Posterior vena cava (tissue), 2 donors: ENCODE measurements at places on chromosomes 6 and 20.

DNA sequence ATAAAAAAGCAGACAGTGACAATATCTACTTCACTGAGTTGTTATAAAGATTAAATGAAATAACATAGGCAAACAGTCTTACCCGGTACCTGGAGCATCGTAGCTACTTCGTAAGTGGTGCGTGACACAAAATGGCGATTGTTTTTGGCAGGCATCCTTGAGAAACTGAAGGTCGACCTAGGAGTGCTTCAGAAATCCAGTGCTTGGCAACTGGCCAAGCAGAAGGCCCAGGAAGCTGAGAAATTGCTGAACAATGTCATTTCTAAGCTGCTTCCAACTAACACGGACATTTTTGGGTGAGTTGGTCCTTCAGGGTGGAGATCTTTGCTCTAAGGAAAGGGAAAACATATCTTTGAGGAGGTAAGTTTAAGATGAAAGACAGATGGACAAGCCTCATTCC, 4.8 kb downstream of the BPIFA2 start:
- peak; percentile 13 for DNase-seq

DNA sequence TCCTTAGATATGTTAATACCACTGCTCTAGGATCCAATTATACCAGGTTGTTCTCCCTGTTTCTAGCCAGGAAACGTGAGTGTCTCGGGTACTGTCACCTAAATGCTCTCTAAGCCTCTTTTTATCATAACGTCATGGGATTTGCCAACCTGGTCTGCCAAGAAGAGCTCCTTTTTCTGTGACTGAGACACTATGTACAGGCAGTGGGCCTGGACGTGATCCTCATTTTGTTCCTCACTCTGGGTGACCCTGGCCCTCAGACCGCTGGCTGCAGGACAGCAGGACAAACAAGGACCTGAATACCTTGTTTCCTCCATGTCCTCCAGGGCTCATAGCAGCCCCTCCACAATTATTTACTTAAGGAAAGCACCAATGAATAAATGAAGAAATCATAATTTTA, 69.1 kb downstream of the CD164 start:
- no peak for DNase-seq

- DNase-seq: no peak
These were observed 196.2 kb upstream of the SYNDIG1 start for GRCh38 chr20:24273251-24273650.

DNA sequence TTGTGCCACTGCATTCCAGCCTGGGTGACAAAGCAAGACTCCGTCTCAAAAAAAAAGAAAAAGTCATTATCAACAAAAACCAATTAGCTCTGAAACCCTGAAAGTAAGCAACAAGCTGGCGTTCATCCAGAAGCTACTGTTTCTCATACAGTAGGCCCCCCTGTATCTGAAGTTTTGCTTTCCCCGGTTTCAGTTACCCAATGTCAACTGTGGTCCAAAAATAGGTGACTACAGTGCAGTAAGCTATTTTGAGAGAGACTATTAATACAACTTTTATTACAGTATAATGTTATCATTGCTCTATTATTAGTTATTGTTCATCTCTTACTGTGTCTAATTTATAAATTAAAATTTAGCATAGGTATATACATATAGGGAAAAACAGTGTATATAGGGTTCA, 135.1 kb downstream of the KIF16B start:
- no peak for DNase-seq

DNA sequence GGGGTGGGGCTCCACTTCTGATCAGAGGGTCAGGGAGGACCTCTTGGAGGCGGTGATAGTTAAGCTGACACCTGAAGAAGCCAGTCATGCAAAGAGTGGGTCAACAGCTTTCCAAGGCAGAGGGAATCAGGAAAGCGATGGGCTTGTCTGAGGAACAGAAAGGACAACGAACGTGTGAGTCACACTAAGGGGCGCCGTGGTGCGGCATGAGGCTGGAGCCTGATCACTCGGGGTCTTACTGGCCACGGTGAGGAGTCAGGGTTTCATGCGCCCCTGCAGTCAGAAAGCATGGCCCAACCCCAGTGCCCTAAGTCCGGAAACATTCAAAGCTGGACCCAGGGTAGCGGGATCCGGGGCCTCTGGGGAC, 50.6 kb upstream of the SLC32A1 start:
- DNase-seq: peak; percentile 69

GRCh38 chr6:152630832-152631231, 6.3 kb downstream of the SYNE1 start:
- no peak for DNase-seq

- DNase-seq: no peak
These were observed 49.4 kb downstream of the PDSS2 start for GRCh38 chr6:107409942-107410341.

DNA sequence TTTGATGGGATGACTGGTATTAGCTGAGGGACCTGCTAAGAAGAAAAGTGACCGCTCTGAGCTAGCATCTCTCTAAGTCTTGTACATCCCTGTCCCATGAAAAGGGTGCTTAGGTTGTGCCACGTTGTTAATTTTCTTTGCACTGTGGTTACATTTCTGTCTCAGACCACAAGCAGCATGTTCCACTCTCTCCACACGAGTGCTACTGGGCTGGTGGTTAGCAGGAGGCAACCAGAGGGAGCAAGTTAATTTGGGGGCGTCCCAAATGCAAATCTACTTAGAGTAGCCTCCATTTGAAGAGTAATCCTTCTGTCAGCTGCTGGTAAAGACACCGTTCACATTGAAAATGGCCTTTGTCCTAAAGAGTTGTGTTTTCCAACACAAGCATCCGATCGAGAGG, 3.4 kb upstream of the SCML4 start:
- DNase-seq: no peak

DNA sequence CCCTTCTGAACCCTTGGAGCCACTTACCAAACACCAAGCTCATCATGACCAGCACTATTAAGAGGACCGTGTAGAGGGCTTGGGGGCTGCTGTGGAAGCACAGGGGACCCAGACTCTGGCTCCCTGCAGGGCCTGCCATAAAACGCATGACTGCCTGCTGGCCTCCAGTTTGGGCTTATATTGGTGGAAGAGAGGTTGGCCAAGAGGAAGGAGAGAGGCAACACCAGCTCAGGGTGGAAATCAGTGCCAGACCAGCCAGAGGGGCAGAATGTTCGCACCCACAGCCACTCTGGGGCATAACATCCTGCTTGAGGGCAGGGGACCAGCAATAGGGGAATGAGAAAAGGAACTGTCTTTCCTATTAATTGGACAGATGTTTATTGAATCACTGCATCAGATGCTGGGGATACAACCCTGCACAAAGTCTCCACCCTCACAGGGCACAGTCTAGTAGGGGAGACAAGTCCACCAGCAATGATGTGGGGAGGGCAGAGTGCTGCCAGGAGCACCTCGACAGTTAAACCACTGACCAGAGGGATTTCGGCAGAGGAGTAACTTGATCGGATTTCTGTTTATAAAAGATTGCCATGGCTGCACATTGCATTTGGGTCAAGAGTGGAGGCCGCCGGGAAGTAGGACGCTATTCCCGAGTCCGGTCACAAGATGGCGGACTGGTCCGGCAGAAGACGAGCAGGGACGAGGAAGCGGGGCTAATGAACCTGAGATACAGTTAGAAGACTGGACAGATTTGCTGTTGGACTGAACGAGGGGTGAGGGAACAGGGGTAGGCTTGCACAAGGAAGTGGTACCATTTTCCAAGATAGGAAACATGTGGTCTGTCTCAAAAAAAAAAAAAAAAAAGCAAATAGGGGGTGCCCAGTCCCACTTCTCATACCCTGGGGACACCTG, at the start of gene LY6G5C:
TSS of gene LY6G5C (minus strand) at position 842 of the 909 bp plus-strand sequence. CDS start at position 148, 694 bp downstream.
- DNase-seq: peak; percentile 95

GRCh38 chr6:126963077-126963809, 155.2 kb upstream of the RSPO3 start:
- DNase-seq: no peak

DNA sequence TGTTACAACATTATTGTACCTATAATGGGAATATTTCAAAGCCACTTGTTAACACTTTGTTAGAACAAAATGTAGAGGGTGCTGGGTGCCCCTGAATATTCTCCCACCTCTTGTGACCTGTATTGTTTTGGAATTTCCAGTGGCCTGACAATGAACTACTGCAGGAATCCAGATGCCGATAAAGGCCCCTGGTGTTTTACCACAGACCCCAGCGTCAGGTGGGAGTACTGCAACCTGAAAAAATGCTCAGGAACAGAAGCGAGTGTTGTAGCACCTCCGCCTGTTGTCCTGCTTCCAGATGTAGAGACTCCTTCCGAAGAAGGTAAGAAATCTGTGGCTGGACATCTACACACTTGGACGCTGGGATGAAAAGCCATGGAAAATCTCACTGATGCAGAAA, 28.9 kb downstream of the PLG start:
- DNase-seq: no peak

- DNase-seq: peak; percentile 60
These were observed 362.9 kb downstream of the ZFAND3 start for GRCh38 chr6:38182426-38182825.

- no peak for DNase-seq
These were observed 108.6 kb upstream of the EYA4 start for GRCh38 chr6:133132466-133132971.

DNA sequence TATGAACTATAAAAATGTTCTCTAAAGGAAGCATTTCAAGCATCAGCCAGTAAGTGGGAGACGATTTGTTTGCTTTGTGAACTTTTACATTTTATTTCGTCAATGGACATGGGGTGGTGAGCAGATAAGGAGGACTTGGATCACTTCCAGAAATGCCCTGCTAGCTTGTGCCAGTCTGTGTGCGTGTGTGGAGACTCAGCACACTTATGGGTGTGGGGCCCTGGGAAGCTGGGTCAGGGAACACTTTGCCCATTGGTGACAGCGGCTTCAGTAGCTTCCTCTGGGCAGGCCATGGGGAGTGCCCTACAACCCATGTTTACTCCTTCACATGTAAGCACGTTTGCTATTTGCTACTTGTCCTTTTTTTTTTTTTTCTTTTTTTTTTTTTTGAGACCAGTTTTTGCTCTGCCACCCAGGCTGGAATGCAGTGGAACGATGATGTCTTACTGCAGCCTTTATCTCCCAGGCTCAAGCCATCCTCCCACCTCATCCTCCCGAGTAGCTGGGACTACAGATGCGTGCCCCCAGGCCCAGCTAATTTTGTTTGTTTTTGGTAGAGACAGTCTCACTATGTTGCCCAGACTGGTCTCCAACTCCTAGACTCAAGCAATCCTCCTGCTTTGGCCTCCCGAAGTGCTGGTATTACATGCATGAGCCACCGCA, 24.2 kb downstream of the PRDM1 start:
- no peak for DNase-seq

DNA sequence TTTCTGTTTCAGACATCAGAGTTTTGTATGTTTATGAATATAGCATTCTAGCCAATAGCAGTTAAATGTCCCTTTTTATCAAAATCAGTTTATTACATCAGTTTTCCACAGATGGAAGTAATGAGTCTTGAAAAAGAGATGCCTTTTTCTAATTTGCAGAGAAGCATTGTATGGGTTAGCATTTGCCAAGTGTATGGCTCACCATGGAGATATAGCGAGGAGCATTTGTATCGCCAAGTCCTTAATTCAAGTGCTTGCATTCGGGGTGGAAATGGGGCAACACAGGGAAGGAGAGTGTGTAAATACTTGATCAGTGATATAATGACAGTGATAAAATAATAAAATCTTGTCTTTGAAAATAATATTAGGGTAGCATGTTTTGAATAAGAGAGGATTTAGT, 42.9 kb downstream of the TXLNB start:
- no peak for DNase-seq

DNA sequence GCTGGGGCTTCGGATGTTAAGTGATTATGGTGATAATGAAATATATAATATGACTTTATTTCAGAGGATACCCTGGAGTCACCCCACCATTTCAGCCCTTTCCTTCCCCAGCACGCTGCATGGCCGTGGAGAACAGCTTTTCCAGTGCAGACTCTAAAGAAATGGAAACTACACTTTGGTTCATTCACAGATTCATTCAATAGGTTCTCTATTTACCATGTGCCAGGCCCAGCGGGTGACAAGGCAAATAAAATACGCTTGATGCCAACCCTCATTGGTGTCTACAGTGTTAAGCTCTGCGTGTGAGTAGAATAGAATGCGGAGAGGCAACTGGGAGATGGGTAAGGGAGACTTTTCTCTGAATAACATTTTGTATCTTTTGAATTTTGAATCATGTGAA, 89.7 kb downstream of the TCP11 start:
- DNase-seq: no peak

DNA sequence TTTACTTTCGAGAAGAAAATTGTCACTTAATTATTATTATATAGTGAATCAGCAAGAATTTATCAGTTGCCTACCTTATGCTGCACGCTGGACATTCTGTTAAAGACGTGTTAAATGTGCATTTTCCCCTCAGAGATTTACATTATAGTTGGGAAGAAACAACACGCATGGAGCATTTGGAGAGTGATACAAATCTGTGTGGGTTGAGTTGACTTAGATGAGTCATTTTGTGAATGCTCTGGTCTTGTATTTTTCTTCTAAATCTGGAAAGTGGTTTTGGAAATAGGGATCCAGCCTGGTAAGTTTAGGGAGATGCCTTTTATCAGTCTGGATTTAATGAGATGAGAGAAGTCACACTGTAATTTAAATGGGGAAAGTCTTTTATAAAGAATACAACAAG, 24.0 kb upstream of the SMIM26 start:
- DNase-seq: no peak

DNA sequence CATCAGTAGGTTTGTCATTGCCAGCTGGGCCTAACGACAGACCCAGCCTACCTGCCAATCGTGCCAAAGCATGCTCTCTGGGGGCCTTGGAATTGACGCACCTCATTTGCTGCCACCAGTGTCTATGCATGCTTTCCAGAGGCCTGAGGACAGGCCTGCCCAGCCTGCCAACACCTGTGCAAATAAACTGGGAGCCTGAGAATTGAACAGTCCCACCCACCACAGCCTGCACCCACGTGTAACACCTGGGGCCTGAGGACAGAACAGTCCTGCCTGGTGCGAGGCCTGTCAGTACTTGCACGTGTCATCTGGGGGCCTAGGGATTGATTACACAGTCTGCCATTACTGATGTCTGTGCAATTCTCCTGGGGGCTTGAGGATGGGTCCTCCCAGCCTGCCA, 6.2 kb upstream of the RNF217 start:
- DNase-seq: no peak

DNA sequence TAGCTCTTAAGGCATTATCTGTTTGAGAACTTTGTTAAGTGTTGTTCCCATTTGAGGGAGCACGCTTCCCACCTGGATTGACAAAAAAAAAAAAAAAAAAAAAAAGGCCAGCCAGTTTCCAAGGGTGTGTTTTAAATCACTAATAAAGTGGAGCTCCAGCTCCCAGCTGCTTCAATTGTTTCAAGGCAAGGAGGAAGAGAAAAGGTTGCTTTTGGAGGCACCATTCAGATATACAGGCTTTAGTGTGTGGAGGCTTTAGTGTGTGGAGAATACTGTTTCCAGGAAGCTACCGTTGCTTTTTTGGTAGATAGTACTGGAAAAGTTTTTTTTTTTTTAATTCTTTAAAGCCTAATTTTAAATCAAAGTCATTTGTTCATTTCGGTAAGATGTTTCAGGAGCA, 17.3 kb downstream of the BMP2 start:
- DNase-seq: no peak

- DNase-seq: no peak
These were observed 149.1 kb downstream of the SASH1 start for GRCh38 chr6:148491638-148492251.

DNA sequence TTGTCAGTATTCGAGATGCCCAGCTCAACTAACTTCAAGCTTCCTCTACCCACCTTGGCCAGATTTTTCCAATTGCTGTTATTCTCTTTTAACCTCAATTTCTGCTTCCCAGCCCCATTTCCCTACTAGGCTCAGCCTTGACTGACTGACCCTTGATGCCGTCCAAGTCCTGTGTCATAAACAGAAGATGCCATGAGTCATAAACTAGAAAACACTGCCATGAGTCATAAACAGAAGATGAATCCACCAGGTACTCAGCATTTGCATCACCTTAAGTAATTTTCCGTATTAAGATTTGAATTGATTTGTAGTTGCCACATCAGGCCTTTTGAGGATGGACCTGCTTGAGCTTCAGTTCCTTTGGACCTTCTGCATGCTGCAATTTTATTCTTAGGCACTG, 123.8 kb downstream of the FAM83B start:
- DNase-seq: no peak
